ENCODE measurements at places on chromosomes 7 and 10. TPM values are rescaled to one million over a fixed set of nuclear protein-coding genes. Genes with fewer than 3 reads are reported as not detected.

Gene PLXNA4
- total RNA-seq, result 0.11 TPM

Gene CYP3A4
- total RNA-seq, result not detected

Gene EBLN1
- not detected for total RNA-seq

Gene KMT2C
- 53.1 TPM for total RNA-seq

GRCh38 chr7:7414791-7415603 lies 120.7 kb downstream of the COL28A1 start:
- no peak overlapping the region for H3K27ac ChIP-seq
- H3K4me1 ChIP-seq, result no peaks in the 10 kb centered on the region
- peaks cover 6% of the 10 kb centered on the region for H3K27me3 ChIP-seq

DNA sequence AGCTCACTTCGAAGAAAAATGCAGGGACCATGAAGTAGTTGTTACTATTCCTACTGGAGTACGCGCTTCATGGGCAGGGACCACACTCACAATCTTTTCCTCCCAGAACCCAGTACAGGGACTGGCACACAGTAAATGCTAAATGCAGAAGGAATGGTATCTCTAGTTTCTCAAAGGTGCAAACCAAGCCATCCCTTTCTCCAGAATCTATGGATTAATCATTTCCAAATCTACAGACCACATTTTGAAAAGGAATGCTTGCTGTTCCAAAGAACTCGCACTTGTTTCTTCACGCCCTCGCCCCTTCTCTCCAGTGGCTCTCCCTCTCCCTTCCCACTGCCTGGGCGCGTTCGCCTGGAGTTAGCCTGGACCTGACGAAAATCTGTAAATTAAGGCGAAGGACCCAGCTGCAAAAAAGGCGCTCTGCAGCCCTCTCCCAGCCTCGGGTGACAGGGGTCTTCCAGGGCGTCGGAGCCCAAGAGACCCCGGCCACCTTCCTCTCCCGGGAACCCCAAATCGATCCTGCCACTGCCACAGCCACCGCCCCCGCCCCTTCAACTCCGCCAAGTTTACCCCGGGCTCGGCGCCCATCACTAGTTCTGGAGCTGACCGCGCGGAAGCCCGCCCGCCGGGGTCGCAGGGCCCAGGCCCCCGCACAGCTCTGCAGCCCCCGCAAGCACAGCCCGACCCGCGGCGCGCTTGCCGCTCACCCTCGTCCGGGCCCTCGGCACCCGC lies 527 bp downstream of the PDIA4 start:
- H3K4me3 ChIP-seq, result peak overlapping the region; percentile 99
- DNase-seq, result peak; percentile 28
- peak overlapping the region; percentile 98 for H3K27ac ChIP-seq
- H3K36me3 ChIP-seq, result peaks cover 20% of the 10 kb centered on the region
- H3K4me1 ChIP-seq, result peaks cover 34% of the 10 kb centered on the region
